RWPE2 (cell line): ENCODE measurements at places on chromosomes 2 and 18.

DNA sequence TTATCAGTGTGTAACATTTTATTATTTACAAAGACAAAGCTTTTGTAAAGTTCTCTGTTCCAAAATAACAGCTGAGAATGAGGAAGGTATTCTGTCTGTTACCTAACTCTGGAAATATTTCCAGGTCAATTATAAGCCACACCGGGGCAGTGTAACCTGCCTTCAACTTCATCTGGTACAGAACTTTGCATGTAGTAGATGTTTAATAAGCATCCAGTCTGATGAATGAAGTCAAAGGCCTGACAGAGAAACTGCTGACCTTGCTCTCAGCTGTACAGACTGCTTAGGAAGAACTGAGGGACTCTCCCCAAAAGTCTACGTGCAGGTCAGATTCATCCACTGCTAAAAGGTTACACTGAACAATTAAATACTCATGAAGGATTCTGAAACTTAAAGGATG lies 43.3 kb downstream of the WDFY1 start:
- no peak for DNase-seq

DNA sequence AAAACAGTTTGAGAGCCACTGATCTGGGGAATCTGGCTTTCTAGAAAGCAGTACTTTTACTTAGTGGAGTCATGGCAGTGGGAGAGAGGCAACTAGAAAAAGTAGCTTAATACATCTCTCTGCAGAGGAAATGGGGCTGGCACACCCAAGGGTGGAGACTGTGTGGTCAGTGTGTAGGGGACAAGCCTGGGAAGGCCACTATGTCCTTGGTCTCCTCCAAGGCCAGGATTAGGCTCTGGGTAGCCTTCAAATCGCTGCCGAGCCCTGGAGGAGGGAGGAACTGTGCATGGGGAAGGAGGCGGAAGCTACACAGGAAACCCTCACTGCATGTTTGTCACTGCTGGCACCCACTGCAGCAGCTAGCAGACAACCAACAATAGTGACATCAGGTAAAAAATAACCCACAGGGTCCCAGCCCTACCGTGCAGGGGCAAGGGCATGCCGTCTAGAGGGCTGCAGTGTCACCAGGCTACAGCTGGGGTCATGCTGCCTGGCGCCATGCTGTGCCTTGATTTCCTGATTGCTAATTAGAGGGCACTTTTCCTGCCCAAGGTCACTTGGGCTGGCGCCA lies 34.8 kb downstream of the LBH start:
- DNase-seq = no peak

DNA sequence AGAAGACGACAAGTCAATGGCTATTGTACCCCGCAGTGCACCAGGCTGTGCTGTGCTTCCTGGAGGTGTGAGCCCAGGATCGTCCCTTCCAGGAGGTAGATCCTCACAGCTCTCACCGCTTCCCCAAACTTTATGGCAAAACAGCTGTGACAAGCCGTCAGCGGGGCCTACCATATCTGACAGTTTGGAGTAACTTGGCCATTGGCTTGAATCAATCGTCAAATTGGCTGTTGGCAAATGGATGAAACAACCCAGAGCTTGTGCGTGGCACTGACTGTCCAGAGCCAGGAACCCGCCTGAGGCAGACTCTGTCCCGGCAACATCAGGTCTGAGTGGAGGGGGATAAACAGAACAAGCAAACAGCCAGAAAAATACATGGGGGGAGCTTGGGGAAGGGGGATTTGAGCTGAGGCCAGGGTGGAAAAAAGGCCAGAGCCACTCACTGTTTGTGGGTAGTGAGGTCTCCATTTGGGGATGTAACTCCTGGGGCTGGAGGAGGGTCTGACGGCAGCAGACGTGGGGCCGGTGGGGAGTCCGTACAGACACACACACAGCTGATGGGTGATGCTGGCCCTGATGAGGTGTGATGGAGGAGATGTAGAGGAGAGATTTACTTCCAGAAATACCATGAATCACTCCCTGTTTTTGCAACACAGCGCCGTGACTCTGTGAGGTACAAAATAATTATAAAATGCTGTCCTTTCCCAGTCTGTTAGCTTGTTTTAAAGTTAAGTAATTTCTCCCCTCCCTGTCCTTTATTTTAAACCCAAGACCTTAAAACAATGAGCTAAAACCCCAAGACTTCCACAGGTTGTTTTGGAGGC lies 174.8 kb downstream of the TWIST2 start:
- peak; percentile 34 for DNase-seq

- no peak for DNase-seq
These were observed 324.9 kb downstream of the LPIN1 start for GRCh38 chr2:12071318-12071717.

GRCh38 chr18:76710646-76711520 lies 111.5 kb upstream of the ZNF236 start:
- DNase-seq = no peak

GRCh38 chr2:191864628-191865374 lies 17.9 kb upstream of the CAVIN2 start:
- DNase-seq = no peak

GRCh38 chr18:3857544-3857943 lies 407.6 kb downstream of the TGIF1 start:
- no peak for DNase-seq

GRCh38 chr2:121479882-121480522 lies 50.7 kb upstream of the RNU4ATAC start:
- DNase-seq = no peak

DNA sequence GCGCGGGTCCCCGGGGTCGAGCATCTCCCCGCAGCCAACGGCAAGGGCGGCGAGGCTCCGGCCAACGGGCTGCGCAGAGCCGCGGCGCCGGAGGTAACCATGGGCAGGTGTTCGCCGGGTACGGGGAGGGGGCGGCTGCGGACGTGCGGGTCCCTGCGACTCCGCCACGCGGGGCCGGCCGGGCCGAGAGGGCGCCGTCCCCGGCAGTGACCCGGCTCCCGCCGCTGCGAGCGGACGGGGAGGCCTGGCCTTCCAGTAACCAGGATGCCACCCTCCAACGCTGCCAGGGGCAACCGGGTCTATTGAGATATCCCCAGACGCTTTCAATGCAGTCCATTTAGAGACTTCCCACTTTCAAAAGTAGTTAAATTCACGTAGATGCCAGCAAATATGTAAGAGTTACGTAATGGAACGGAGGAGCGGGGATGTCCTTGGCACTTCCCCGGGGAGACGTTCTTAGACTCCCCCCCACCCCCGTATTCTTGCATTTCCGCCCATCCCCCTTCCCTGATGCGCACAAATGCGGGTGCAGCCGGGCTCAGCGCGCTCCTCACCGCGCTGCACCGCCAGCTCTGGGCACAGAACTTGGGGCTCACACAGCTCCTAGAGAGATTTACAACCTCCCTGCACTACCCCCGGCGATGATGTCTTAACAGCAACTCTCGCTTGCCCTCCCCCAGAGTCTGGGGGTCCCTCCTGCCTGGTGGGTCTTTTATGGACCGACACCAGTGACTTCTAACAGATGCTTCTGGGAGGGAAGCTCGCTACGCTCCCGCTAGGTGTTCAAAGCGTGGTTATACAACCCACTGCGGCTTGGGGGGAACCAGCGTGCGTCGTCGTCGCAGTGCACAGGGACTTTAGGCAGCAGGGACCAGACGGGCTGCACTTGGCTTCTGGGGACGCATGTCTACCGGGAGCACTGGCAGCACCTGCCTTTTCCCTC lies 657 bp downstream of the SGPP2 start:
- DNase-seq = no peak

DNA sequence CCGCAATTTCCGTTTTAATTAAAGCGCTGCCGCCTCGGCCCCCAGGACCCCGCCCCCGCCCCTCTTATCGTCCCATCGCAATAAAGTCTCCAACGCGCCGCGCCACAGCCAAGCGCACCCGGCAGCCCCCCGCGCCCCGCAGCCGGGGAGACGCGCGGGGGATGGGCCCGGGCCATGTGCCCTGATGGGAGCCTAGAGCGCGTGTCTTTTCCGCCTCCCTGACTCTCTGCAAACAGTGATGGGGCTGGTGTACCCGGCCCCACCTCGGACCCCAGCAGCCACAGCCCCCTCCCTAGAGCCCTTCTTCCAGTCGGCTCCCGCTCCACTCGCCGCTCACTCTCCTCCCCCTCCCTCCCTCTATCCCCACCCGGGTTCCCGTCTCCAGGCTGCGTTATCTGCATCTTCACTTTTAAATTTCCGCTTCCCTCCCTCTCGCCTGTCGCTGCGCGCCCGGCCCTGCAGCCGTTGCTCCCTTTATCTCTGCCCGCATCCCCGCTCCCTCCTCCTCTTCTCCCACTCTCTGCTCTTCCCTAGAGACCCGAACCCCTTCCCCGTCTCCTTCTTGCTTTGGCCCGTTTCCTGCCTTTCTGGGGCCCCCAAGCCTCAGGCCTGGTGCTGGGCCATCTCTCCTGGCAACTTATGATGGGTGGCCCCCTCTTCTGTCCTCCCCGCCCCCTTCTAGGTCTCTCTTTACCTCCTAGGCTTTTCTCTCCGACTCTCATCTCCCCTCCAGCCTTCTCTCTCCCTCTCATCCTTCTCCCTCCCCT lies 524 bp upstream of the FEV start:
- peak; percentile 32 for DNase-seq

GRCh38 chr2:3285901-3286645 lies 91.5 kb downstream of the EIPR1 start:
- no peak for DNase-seq

DNA sequence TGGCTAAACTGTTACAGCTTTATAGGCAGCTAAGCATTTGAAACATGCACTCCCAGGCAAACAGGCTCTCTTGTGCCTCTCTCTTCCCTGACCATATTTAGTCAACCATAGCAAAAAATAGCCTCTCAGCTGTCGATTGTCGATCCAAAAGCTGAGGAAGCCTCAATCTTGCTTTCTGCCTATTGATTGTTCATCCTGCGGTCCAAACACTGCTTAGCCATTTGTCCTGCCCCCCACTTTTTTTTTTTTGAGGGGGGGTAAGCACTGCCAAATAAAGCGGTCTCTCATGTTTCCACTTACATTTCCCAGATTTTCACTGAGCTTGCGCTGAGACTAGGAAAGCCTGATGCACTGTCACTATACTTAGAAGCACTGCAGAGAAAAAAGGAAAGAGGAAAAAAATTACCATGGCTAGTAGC lies 90.8 kb downstream of the MIB1 start:
- no peak for DNase-seq

- no peak for DNase-seq
These were observed 36.3 kb downstream of the TGOLN2 start for GRCh38 chr2:85291425-85292023.

DNA sequence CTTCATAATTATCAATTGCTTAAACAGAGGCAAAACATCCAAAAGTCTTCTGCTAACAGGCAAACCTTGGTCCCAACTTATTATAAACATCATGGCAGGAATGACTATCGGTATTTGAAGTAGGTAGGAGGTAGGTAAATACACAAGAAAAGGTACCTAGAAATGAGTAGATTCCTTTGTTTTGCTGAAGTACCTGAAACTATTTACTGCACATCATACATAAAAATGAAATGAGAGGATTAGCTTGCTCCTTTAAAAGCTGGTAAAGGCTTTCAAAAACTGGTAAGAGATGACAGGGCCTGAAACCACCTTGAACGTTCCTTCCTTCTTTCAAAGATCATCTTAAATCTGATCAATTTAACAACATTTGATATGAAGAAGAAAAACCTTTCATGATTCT lies 55.2 kb upstream of the MAPRE2 start:
- DNase-seq = no peak

- no peak for DNase-seq
These were observed 102.4 kb downstream of the ALMS1 start for GRCh38 chr2:73488079-73488478.

GRCh38 chr18:7590826-7591560 lies 23.9 kb downstream of the PTPRM start:
- no peak for DNase-seq

DNA sequence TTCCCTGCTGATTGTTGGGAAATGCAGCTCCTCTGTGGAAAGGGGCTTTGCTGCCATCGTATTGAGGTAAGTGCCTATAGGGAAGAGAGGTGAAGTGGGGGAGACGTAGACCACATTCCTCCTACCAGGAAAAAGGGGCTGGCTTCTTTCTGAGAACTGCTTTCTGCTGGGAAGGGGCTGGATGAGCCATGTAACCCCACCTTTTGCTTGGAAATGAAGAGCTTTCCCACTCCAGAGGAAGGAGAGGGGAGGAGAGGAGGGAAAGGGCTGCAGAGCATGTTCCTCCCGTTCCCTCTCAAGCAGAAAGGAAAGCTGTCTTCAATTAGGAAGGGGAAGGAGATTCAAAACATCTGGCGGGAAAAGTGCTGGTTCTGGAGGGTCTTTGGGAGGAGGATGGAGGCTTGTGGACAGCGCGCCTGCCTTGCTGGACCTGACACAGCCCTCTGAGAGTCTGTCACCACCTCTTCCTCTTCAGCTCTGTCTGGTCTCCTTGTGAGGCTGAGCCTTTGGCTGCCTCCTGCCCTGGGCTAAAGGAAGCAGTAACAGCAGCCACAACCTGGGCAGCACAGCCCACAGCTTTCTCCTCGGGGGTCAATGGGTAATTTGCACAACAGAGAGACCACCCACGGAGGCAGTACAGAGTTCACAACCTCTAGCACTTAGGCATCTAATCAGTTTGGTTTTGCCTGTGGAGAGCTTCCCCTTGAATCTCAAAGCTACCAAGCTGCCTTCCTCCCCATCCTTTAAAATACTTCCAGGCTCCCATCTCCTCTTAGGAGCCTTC lies 410.0 kb upstream of the TNP1 start:
- DNase-seq = no peak

DNA sequence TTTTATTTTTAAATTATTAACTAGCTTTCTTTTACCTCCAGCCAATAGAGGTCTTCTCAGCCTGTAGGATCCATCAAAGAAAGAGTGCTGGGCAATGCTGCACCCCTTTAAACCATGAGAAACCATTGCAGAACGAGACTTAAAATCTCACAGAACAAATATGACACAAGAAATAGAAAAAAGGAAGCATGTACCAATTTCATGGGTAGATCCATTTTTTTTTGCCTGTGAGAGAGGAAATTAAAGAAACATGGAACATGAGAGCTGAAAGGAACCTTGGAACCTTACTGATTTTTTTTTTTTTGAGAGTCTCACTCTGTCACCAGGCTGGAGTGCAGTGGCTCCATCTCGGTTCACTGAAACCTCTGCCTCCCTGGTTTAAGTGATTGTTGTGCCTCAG lies 14.0 kb downstream of the HRH4 start:
- DNase-seq = no peak

DNA sequence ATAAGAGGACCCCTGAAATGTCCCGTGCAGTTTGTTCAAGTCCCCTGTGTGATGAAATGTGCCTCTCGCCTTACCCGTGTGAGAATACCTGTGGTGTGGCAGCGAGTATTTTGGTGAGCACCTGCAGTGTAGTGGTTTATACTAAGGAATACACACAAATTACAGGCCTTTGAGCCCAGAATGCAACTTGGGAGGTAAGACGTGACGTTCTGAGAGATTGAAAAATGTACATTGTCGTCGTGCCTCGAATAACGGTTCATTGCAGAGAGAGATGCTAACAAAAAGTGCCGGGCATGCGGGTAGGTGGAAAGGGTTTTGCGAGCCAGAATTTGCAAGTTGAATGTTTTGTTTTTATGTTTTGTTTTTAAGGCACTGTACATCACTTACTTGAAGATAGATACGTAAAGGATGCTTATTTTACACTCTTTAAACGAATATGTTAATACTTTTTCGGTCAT lies 867 bp downstream of the RBBP8 start:
- no peak for DNase-seq
